ENCODE measurements at places on chromosomes 1 and 21. TPM values are rescaled to one million over a fixed set of nuclear protein-coding genes. Genes with fewer than 3 reads are reported as not detected.

The RHD gene
- not detected for total RNA-seq

The LCE1A gene
- not detected for total RNA-seq

The OR2G6 gene
- total RNA-seq = not detected

The LRRC38 gene
- total RNA-seq = not detected

The CRYBG2 gene
- not detected for total RNA-seq

The SFT2D2 gene
- total RNA-seq = 13.7 TPM

The NES gene
- 103 TPM for total RNA-seq

The ATP6V1G3 gene
- total RNA-seq = not detected

The TLCD4 gene
- total RNA-seq = 47.7 TPM

The NUDT4B gene
- total RNA-seq = 0.38 TPM

The STIL gene
- total RNA-seq = 0.65 TPM

The FCAMR gene
- not detected for total RNA-seq

The CTSK gene
- 4.9 TPM for total RNA-seq

The PTPRC gene
- 7.2 TPM for total RNA-seq

- DNase-seq = no peak
These were observed 138.8 kb upstream of the HMGB4 start for GRCh38 chr1:33725037-33725436.

GRCh38 chr1:116111524-116112021 lies 374 bp downstream of the MAB21L3 start:
- DNase-seq = no peak

GRCh38 chr1:15212216-15212953 lies 34.6 kb upstream of the FHAD1 start:
- no peak for DNase-seq

GRCh38 chr1:217857061-217857460 lies 225.9 kb downstream of the SPATA17 start:
- DNase-seq = no peak

DNA sequence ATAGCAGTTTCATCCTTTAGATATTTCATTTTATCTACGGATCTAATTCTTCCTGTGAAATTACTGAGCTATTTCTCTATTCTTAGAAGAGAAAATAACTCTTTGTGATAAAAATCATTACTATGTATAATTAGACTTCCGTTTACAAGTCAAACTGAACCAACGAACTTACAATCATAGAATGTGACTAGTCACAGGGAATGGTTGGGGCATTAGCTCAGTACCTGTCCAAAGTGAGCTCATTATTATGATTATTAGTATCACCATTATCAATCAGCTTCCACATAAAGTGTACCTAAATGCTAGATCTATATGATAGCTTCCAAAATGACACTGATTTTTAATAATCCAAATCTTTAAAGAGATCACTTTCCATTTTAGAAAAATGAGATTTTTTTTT lies 12.5 kb downstream of the AMY2B start:
- no peak for DNase-seq

DNA sequence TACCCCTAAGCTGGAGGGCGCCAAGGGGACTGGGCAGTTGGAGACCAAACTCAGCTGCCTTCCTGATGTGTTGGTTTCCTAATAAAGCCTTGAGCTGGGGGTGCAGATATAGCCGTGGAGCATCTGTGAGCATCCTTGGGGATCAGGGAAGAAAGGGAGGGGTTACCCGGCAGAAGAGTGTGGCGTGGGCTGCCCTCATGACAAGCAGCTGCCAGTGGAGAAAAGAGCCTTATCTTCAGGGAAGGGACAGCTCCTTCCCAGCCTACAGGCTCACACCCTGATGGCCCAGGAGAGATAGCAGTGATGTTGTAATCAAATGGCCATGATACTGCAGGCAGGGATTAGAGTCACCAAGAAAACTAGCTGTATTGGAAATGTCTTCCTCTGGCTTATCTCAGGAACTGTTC lies 10.8 kb upstream of the NFASC start:
- DNase-seq = no peak

GRCh38 chr21:39022035-39022434 lies 161.2 kb downstream of the PSMG1 start:
- no peak for DNase-seq

GRCh38 chr21:14693997-14694396 lies 147.9 kb upstream of the SAMSN1 start:
- DNase-seq = no peak

- no peak for DNase-seq
These were observed 148.6 kb downstream of the C1orf21 start for GRCh38 chr1:184535191-184535970.

GRCh38 chr1:81799939-81800694 lies 617 bp upstream of the ADGRL2 start:
- peak; percentile 66 for DNase-seq

- no peak for DNase-seq
These were observed 17.5 kb downstream of the LRRC71 start for GRCh38 chr1:156937883-156938282.

- DNase-seq = no peak
These were observed 14.6 kb upstream of the PKP1 start for GRCh38 chr1:201268604-201269151.

- DNase-seq = no peak
These were observed 12.0 kb upstream of the C1orf167 start for GRCh38 chr1:11749996-11750395.

DNA sequence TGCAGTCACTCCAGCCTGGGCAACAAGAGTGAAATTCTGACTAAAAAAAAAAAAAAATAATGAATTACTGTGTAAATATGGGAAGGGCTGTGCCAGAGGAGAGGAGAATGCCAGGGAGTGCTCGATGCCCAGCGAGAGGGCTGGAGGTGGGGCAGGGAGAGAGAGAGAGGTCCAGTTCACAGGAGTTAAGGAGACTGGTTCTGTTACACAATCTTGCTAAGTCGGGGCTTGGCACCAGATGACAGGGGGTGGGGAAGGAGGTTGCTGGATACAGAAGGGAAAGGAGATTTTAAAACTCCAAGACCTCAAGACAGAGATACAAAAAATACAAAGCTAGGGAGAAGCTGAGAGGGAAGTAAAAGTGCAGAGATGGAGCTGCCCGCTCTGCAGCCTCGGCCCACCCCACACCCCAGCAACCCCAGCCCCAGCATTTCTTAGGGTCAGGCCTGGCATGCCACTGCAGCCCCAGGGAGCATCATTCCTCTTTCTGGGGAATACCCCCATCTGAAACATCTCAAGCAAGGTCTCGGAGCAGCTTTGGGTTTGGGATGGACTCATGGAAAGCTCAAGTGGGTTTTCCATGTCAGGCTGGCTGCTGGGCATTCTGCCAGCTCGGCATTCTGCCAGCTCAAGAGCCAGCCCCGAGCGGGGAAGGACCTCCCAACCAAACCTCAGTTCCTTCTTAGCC lies 991 bp downstream of the SELENBP1 start:
- peak; percentile 85 for DNase-seq

- DNase-seq = no peak
These were observed 6.2 kb upstream of the SLC5A9 start for GRCh38 chr1:48216313-48216712.

DNA sequence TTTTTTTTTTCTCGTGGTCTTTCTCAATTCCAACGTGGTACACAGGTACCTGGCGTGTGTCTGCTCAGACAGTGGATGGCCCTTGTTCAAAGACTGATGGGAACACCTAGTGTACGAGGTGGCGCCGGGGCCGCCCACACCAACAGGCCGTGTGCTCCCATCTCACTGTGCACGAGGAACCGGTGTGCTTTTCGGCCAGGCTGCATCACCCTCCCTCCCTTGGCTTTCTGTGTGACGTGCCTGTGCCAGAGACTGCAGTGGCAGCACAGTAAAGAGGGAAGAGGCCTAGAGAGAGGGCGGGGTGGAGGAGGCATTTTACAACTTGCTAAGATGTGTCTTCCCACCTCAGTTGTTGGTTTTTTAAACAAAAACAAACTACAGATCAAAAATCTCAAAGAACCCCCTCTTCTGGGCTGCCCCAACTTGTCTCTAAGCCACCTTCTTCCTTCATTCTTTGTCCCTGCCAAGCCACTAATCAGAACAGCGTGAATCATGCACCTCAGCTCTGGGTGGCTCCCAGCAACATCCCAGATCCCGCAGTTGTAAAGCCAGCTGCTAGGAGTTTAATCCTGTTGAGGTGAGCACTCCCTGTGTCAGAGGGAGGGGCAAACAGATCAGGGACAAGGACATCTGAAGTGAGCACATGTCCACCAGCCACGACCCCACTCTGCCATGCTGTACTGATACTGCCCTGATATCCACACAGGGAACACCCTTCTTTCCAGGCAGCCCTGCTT lies 20.7 kb downstream of the IRF2BP2 start:
- no peak for DNase-seq

DNA sequence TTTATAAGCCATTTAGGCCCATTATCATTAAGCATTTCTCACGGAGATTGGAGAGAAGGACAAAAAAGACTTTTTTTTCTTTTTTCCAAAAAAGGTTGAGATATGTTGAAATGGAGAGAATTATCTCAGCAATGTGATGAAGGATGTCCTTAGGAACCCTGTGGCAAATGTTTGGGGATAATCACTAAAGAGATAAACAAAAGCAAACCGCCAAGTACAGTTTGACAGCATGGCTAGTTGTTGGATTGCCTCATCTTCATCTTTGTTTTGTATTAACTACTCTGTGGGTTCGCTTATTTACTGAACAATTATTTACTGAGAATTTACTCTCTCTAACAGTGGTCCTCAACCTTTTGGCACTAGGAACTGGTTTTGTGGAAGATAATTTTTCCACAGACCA lies 97.4 kb upstream of the HP1BP3 start:
- no peak for DNase-seq

DNA sequence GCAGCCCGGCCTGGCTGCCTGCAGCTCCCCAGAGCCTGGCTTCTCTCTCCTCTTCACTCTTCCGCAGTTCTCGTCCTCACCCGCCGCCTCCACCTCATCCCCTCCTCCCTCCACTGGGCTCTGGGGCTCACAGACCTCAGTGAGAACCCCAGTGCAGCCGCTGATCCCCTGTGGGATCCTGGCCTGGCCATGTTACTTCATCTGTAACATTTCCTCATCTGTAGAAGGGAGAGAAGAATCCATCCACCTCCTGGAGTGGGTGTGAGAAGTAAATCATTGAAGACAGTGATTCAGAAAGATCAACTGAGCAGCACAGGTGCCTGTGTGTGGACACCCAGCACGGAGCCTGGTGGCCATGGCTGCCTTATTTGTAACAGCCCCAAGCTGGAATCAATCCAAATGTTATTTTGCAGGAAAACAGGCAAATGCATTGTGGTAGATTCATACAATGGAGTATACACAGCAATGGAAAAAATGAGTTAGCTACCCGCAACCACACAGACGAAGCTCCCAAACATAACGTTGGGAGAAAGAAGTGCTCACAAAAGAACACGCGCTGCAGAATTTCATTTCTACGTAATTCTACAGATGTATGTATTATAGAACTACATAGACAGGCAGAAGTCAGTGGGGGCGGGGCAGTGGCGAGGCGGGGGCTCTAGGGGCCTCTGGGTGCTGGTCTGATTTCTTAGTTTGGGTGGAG lies 8.7 kb downstream of the LAPTM5 start:
- DNase-seq = no peak

GRCh38 chr1:7770669-7770996 lies 463 bp upstream of the VAMP3 start:
- DNase-seq = no peak

DNA sequence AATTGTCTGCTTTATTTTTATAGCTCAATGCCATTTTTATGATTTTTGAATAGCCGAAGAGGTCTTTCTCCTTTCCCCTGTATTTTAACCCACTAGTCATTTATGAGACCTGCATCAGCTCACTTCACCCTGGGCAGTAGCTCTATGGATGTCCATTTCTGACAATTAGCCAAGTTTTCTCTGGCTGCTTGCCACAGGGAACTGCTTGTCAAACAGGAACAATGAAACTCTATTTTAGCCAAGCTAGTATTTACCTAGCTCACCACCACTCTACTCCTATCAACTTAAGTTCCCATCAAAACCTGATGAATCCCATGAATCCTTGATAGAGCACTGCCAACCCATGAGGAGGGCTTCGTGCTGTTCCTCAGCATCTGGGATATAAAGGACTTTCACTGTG lies 406.7 kb downstream of the RWDD3 start:
- no peak for DNase-seq

GRCh38 chr1:203250911-203251310 lies 21.4 kb upstream of the CHIT1 start:
- no peak for DNase-seq

GRCh38 chr1:234742622-234743021 lies 132.6 kb upstream of the IRF2BP2 start:
- DNase-seq = no peak

DNA sequence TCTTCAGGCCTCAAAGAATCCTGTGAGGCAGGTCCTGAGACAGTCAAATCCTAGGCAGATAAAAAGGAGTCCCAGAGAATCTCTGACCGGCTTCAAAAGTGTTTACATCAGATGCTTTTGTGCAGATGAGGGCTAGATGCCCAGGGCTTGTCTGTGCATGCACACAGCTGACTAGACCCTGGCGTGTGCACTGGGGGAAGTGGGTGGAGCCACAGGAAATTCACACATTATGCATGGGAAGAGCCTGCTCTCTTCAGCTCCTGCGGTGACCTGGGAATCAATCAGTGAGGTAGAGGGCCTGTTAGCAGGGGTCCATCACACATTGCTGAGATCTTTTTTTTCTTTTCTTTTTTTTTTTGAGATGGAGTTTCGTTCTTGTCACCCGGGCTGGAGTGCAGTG lies 36.6 kb upstream of the NHLH2 start:
- DNase-seq = no peak

- DNase-seq = no peak
These were observed 1.9 kb upstream of the TFAP2E start for GRCh38 chr1:35571263-35571662.

DNA sequence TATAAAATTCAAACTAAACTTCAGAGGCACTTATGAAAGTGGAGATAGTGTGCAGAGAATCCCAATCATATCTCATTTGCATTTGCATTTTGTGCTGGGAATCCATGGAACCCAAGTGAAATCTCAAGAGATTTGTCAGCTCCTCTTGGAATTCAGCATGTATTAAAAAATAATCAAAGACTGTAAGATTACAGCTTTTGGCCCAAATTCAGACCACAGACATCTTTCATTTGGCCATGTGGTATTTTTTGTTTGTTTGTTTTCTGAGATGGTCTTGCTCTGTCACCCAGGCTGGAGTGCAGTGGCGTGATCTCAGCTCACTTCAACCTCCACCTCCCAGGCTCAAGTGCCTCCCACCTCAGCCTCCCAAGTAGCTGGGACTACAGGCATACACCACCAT lies 3.8 kb upstream of the CACYBP start:
- DNase-seq = no peak

DNA sequence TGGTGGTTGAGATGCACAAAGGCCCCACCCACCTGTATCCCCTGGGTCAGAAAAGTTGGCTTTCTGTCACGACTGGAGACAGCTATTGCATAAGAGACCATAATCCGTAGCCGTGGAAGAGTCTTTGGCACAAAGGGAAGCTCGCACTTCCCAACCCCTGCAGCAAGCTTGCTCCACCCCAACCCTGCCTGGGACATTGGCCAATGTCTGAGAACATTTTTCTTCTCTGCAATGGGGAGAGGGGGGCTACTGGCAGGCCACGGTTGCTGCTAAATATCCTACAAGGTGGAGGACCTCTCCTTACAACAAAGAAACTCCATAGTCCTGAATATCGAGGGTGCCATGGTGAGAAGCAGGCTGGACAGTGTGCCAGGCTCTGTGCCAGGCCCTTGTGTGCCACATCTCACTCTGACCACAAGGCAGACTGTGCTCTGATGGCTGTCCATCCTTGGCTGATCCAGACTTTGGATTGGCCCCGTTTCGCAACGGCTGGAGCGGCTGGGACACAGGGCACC lies 104.1 kb downstream of the CSMD2 start:
- peak; percentile 58 for DNase-seq
